Calu3 (cell line): ENCODE measurements at places on chromosomes 3 and 15. TPM values are rescaled to one million over a fixed set of nuclear protein-coding genes. Genes with fewer than 3 reads are reported as not detected.

The GATA2 gene
- total RNA-seq: 9.6 and 13.6 TPM in 2 replicates

The NDN gene
- not detected in 2 replicates for total RNA-seq

The CPNE4 gene
- total RNA-seq: 23.2 and 31.1 TPM in 2 replicates

The FGD5 gene
- not detected in 2 replicates for total RNA-seq

The CPLX3 gene
- total RNA-seq: 0.21 and 0.29 TPM in 2 replicates

The FBXO40 gene
- total RNA-seq: not detected in 2 replicates

The TRIM42 gene
- total RNA-seq: not detected in 2 replicates

The C2CD4A gene
- total RNA-seq: 17.1 and 17.6 TPM in 2 replicates

GRCh38 chr3:170703121-170703588 is 117.3 kb upstream of the SLC7A14 start:
- no peaks in the 10 kb centered on the region for H3K4me1 ChIP-seq
- peaks cover 13% of the 10 kb centered on the region for H3K27me3 ChIP-seq
- DNase-seq: no peak
- H3K36me3 ChIP-seq: no peaks in the 10 kb centered on the region

- H3K36me3 ChIP-seq: no peaks in the 10 kb centered on the region
- H3K27me3 ChIP-seq: no peaks in the 10 kb centered on the region
These were observed 264.0 kb upstream of the CRBN start for GRCh38 chr3:3443482-3443881.

DNA sequence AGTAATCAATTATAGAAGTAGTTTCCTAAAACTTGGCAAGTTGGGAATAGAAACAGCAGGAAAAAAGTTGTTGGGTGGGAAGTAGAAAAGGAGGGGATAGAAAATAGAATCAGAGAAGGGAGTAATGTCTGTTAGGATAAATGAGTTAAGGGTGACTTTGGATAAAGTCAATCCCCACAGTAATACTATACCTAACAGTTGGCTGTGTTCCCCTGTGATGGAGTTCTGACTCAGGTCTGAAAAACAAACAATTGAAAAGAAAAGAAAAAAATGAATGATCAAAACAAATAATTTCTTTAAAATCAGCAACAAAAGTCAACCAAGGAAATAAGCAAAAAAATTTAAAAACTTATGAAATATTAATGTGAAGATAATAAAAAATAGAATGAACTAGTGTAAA is 50.3 kb downstream of the EMC4 start:
- no peaks in the 10 kb centered on the region for H3K4me1 ChIP-seq
- DNase-seq: no peak
- no peak overlapping the region for H3K4me3 ChIP-seq
- H3K27ac ChIP-seq: no peak overlapping the region
- H3K27me3 ChIP-seq: no peaks in the 10 kb centered on the region
- H3K36me3 ChIP-seq: no peaks in the 10 kb centered on the region

DNA sequence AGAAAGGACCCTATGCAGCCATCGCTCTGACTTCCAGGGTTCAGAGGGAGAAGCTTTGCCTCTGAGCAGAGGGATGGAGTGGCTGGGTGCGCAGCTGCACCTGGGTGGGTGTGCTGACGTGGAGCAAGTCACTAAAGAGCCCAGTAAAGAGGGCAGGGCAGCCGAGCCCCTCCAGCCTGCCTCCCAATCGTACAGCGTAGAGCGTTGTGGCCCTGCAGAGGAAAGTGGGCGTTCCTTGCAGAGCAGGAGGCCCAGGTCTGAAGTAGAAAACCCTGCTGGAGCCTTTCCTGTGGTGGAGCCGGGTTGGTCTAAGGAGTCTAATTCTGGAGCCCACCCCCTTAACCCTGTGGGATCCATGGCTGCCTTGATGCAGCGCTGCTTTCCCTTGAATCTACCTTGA is 61.0 kb downstream of the ABTB1 start:
- H3K4me1 ChIP-seq: peaks cover 21% of the 10 kb centered on the region
- H3K4me3 ChIP-seq: no peak overlapping the region
- no peak overlapping the region for H3K27ac ChIP-seq
- H3K36me3 ChIP-seq: no peaks in the 10 kb centered on the region
- DNase-seq: no peak

- H3K27ac ChIP-seq: no peak overlapping the region
- no peak overlapping the region for H3K4me3 ChIP-seq
- H3K36me3 ChIP-seq: peaks cover 92% of the 10 kb centered on the region
- H3K27me3 ChIP-seq: no peaks in the 10 kb centered on the region
These were observed 27.6 kb downstream of the SEC61A1 start for GRCh38 chr3:128079823-128080222.

DNA sequence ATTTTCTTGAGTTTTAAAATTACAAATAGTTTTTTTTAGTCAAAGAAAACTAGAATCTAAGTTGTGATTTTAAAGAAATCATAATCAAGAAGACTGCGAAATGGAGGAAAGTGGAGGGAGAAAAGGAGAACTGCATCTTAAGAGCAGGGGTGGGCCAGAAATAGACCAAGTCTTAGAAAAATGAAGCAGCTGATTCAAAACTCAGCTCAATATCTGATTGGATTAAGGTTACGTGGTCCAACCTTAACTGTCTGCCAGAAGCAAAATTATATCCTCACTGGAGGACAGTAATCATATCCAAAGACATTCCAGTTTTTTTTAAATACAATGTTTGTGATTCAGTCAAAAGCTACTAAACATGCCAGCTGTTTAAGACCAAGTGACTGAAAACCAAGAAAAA is 41.4 kb downstream of the CHSY1 start:
- H3K36me3 ChIP-seq: no peaks in the 10 kb centered on the region
- no peaks in the 10 kb centered on the region for H3K27me3 ChIP-seq
- H3K27ac ChIP-seq: no peak overlapping the region
- no peak overlapping the region for H3K4me3 ChIP-seq
- peaks cover 7% of the 10 kb centered on the region for H3K4me1 ChIP-seq

DNA sequence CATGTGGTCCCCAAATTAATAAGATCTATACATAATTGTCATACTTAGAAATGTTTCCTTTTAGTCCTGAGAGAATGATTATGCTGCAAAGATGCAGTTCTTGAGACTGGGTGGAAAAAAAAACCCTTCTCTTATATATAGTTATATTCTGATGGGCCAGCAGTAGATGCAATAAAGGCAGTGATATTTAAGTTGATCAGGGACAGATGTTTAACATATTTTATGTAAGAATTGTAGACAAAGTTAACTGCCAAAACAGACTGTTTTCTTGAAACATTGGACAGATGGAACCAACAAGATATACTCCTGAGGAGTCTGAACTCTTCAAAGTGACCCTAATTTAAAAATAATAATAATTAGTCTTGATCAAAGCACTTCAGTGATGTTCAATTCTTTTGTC is 172.0 kb upstream of the LRIG1 start:
- no peak for DNase-seq
- no peak overlapping the region for H3K4me3 ChIP-seq
- no peak overlapping the region for H3K27ac ChIP-seq
- H3K36me3 ChIP-seq: no peaks in the 10 kb centered on the region

DNA sequence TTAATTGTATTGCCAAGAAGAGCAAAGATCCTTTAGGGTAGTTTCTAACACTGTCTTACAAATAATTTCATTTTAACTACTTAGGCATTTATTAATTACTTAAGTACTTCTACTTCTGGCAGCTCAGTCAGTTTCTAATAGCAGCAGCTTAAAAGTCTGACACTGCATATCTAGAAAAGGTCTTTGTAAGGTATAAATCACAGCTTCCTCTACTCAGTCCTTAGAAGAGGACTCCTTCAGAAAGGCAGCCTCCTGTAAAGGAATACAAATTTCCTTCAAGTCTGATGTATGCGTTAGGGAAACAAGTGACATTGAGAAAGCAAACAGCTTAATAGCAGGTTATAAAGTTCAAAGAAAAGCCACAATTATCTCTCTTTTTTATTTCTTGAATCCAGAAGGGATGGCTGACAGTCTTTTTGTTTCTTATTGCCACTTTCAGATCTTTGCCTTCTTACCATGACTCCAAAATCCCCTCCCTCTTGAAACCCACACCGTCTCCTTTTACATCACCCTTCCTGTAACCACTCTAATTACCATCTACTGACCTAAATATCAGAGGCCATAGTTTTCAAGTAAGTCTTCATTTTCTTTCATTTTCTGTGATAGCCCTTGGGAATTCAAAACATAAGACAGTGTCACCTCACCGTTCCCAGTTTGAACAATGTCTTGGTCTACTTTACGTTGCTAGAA is 109.5 kb downstream of the CGGBP1 start:
- H3K4me3 ChIP-seq: no peak overlapping the region
- H3K36me3 ChIP-seq: no peaks in the 10 kb centered on the region
- H3K4me1 ChIP-seq: peaks cover 13% of the 10 kb centered on the region
- DNase-seq: no peak

DNA sequence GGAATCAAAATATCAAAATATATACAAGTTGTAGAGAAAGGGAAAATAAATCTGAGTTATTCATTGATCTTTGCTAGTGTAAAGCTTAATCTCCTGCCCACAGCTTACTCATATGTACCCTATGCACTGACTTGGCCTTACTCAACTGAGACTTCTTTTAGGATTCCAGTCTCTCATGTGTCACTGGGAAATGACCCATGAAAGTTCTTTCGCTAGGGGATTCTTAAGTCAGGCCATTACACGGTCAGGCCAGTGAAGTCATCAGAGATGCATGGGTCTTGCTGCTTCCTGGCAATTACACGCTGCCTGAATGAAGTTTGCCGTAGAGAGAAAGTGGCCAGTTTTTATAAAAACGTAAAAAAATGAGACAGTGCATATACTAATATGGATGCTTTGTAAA is 20.7 kb upstream of the LPP start:
- H3K27me3 ChIP-seq: no peaks in the 10 kb centered on the region
- H3K4me1 ChIP-seq: peaks cover 22% of the 10 kb centered on the region
- H3K36me3 ChIP-seq: no peaks in the 10 kb centered on the region
- no peak overlapping the region for H3K27ac ChIP-seq
- DNase-seq: no peak

GRCh38 chr3:161927131-161927530 is 430.5 kb downstream of the OTOL1 start:
- no peak overlapping the region for H3K27ac ChIP-seq
- no peaks in the 10 kb centered on the region for H3K27me3 ChIP-seq
- H3K4me1 ChIP-seq: no peaks in the 10 kb centered on the region
- no peak overlapping the region for H3K4me3 ChIP-seq
- no peaks in the 10 kb centered on the region for H3K36me3 ChIP-seq

DNA sequence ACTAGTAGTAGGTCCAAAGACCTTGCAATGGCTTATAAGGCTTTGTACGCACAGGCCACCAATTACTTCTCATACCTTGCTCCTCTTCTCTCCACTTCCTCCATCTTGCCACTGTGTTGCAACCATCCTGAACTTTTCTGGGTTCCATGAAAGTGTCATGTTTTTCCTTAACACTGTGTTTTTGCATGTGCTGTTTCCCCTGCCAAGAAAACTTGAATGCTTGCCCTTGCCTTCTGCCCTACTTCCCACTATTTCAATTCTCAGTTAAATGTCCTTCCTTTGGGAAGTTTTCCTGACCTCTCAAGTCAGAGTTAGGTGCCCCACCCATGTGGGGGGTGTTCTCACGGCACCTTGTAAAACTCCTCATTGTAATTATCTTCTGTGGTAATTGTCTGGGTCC is 182.8 kb downstream of the THRB start:
- H3K36me3 ChIP-seq: peaks cover 4% of the 10 kb centered on the region
- H3K4me1 ChIP-seq: peaks cover 23% of the 10 kb centered on the region
- H3K27me3 ChIP-seq: no peaks in the 10 kb centered on the region
- no peak overlapping the region for H3K27ac ChIP-seq
- no peak for DNase-seq

- H3K36me3 ChIP-seq: no peaks in the 10 kb centered on the region
- H3K4me3 ChIP-seq: no peak overlapping the region
- no peak for DNase-seq
- no peaks in the 10 kb centered on the region for H3K27me3 ChIP-seq
These were observed 351.3 kb downstream of the FOXP1 start for GRCh38 chr3:71232175-71232679.

GRCh38 chr3:40850861-40851260 is 326.1 kb downstream of the ZNF621 start:
- no peak overlapping the region for H3K27ac ChIP-seq
- H3K27me3 ChIP-seq: no peaks in the 10 kb centered on the region
- no peak overlapping the region for H3K4me3 ChIP-seq
- DNase-seq: no peak
- H3K4me1 ChIP-seq: no peaks in the 10 kb centered on the region
- no peaks in the 10 kb centered on the region for H3K36me3 ChIP-seq

- DNase-seq: no peak
- no peak overlapping the region for H3K27ac ChIP-seq
- H3K4me3 ChIP-seq: no peak overlapping the region
- H3K4me1 ChIP-seq: no peaks in the 10 kb centered on the region
- H3K27me3 ChIP-seq: no peaks in the 10 kb centered on the region
These were observed 62.4 kb downstream of the PBRM1 start for GRCh38 chr3:52623234-52623792.

DNA sequence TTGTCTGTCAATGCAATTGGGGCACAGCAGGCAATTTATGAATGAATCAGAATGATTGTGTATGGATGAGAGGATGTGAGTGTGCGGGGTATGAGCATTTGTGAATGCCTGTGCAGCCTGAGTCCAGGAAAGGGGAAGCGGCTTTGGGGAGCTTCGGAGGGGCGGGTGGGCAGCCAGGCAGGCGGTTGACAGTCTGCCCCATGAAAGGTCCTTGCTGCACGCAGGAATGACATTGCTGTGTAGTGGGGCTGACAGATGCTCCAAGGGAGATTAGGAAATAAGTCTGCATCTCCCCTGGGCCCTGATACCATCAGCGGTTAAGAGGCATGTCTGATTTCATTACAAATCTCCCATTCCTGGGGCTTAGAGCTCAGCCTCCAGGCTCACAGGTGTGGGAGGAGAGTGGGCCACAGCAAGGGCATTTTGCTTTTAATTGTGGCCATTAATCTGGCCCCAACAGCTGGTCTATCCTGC is 26.4 kb upstream of the TSPAN3 start:
- H3K36me3 ChIP-seq: no peaks in the 10 kb centered on the region
- H3K27me3 ChIP-seq: no peaks in the 10 kb centered on the region
- H3K4me3 ChIP-seq: no peak overlapping the region
- H3K27ac ChIP-seq: no peak overlapping the region
- DNase-seq: no peak

GRCh38 chr3:156705761-156706616 is 31.6 kb downstream of the TIPARP start:
- peak overlapping the region; percentile 42 for H3K27ac ChIP-seq
- no peak overlapping the region for H3K4me3 ChIP-seq
- peaks cover 24% of the 10 kb centered on the region for H3K4me1 ChIP-seq
- peaks cover 73% of the 10 kb centered on the region for H3K36me3 ChIP-seq
- no peak for DNase-seq

DNA sequence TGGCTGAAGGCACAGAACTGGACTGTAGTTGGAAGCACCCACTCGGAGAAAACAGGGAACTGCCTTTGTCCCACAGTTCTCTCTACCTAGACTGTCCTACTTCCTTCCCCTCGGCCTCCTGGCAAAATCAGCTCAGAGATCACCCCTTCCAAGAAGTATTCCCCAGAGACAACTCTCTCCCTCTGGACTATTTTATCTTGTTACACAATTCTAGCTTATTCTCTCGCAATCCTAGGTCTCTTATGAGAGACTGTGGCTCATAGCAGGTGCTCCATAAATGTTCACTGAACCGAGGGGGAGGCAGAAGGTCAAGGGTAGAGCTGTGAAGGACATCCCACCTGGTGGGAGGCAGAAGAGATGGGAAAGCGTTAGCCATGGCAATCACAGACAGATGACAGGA is 10.6 kb downstream of the HEG1 start:
- H3K36me3 ChIP-seq: no peaks in the 10 kb centered on the region
- H3K4me3 ChIP-seq: no peak overlapping the region
- H3K27ac ChIP-seq: no peak overlapping the region
- no peak for DNase-seq
- H3K4me1 ChIP-seq: no peaks in the 10 kb centered on the region
